ENCODE measurements at places on chromosomes 11 and 22.

DNA sequence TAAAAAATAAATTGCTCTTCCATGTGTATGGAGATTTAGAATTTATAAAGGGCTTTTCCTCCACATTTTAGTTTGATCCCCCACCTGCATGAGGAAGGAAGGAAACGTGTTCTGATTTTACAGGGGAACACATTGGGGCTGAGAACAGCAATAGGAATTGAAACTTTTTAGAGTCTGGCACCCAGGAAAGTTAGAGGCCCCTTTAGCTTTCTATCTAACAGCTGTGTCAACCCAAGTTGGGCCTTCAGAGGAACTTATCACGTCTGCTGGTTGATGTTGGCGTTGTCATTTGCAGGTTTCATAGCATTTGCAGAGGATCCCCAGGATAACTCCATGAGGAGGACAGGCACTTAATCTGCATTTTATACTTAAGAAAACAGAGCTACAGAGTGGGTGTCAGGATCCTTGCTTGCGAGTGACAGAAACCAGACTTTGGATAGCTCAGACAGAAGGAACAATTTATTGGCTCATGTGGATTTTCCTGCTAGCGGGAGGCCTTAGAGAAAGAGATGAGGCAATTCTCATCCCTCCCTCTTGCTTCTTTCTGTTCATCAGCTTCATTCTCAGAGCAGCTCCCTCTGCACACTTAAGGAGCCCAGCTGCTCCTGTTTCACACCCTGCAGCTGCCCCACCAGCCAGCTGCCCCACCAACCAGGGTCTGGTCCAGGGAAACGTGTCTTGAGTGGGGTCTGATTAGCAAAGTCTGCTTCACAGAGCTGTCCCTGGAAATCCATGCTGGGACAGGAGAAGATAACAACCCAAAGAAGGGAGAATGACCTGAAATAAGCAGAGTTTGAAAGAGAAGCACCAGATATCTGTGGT, 92.5 kb upstream of the OR4B1 start:
- no peak for DNase-seq

DNA sequence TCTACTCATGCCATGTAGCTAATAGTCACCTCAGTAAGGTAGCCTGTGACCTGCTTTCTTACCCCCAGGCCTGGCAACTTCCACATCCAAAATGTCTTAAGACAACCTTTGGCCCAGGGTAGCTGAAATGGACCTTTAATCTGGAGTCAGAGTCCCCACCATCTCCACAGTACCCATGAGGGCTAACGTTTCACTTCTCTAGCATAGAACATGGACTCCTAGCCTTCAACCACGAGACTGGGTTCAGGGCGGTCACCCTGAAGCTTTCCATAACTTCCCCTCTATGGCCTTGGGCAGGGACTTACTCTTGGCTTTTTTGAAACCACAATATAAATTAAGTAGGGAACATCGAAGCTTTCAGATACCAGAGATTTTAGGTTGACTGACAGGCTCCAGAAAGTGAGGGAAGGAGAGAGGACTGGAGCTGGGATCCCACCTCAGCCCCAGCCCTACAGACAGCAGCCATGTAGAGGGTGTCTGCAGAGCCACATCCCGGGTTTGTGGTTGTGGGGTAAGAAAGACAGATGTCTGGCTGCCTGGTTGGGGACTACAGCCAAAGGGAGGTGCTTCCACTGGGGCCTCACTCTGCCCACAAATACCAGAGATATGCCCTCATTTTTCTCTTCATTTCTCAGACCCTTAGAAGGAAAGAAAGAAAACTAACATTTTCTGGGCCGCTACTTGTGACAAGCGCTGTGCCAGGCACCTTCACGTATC, 2.6 kb downstream of the TBC1D10A start:
- no peak for DNase-seq

DNA sequence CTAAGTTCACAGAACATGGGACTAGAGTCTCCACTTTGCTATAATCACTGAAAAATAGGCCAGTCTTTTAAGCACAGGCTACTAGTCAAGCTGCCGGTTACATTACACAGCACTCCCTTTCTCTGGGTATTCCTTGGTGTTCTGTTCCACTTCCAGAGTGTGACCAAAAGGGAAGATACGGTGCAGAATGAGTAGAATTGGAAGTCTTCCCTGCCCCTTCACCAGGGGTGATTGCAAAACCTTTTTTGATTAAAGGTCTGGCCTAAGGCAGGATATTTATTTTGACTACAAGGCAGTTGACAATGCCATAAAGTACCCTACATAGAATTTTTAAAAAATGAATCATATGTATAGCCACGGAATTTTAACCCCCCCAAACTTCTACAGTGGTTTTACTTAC, 59.6 kb upstream of the ADORA2A start:
- no peak for DNase-seq

GRCh38 chr11:26675233-26675928, 46.5 kb downstream of the SLC5A12 start:
- DNase-seq = no peak

GRCh38 chr11:15500643-15501042, 385.9 kb downstream of the INSC start:
- DNase-seq = no peak

DNA sequence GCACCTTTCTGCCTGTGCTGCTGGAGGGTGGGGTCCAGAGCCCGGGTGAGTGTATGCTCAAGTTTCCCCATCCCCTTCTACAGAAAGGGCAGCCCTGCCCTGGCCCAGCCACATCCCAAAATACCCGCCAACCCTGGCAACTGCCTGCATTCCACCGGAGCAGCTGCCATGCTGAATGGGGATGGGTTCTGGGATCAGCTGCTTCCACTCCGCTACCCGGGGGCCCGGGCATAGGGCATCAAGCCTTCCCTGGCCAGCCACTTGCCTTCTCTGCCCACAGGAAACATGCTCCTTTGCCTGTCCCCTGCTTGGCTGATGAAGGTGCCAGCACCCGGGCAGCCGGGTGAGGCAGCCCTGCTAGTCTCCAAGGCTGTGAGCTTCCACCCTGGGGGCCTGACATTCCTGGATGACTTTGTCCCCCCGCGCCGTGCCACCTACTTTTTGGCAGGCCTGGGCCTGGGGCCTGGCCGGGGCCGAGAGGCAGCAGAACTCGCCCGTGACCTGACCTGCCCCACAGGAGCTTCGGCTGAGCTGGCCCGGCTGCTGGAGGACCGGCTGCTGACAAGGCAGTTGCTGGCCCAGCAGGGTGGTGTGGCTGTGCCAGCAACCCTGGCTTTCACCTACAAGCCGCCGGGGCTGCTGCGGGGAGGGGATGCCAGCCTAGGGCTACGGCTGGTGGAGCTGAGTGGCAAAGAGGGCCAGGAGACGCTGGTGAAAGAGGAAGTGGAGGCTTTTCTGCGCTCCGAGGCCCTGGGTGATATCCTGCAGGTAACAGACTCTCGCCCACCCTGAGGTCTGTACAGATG, 3.2 kb downstream of the CARNS1 start:
- peak; percentile 28 for DNase-seq

GRCh38 chr11:111663820-111664219, 61.6 kb downstream of the SIK2 start:
- no peak for DNase-seq

DNA sequence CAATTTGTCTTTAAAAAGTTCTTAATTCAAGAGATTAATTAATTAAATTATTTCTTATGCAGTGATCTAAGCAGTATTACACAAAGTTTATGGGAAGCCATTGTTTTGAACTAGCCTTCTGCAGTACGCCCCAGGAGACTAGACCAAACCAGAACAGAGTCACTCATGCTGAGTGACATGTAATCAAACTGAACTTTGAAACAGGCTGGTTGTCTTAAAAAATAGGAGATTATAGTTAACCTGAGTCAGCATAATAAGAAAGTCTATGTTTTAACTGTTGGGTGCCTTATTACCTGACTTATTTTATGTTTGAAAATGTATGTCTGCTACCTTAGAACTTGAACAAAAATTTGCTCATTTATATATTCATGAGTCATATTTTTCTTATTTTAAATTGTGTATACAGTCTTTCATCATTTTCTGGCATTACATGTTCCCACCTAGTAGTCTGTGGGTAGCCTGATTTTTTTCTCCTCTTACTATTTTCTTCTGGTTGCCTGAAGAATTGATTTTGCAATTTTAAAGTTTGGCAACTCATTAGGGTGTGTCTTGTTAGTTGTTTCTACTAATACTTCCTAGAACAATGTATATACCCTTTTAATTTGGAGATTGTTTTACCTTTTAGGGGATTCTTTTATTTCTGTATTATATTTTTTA, 161.4 kb downstream of the AASDHPPT start:
- DNase-seq = no peak

DNA sequence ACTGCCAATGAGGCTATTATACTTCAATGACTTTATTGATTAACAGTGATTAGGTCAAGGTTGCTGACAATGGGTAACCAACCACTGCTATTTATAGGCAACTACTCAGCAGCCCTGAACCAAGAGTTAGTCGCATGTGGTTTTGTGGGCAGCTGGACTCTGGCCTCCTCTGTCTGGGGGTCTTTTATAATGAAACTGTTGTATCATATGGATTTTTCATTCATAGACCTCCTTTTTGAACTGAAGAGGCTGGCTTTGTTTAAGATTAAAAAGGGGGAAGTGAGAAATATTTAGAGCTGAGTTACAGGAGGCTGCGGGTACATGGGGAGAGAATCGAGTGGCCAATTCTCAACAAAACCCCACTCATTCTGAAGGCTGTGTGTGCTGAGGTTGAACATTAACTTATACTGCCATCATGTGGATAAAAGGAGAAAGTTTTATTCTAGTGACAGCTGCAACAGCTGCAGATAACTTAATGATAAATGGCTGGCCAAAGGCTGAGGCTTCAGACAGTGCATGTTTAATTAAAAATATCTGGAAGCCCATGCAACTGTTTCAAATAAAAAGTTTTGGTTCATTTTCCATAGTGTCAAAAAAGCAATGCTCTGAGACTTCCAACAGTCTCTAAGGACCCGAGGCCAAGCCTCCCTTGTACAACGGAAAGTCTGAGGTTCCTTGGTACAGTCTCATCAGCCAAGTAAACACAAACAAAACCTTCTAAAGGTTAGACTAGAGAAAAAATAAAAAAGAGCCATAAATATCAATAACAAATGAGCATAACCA, 682.6 kb downstream of the KCNA4 start:
- DNase-seq = no peak

DNA sequence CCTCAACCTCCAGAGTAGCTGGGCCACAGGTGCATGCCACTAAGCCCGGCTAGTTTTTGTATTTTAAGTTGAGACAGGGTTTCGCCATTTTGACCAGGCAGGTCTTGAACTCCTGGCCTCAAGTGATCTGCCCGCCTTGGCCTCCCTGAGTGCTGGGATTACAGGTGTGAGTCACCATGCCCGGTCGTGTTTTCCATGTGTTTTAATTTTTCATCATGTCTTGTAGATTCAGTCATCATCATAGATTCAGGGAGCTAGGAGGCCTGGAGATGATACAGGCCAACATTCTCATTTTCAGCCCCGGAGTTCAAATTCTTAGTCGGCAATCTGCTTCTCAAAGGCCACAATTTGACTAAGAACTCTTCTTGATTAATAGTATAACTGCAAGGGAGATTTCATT, 73.5 kb upstream of the GRAMD1B start:
- no peak for DNase-seq

- no peak for DNase-seq
Observed at GRCh38 chr11:37076866-37077265, 478.8 kb upstream of the RAG2 start.

DNA sequence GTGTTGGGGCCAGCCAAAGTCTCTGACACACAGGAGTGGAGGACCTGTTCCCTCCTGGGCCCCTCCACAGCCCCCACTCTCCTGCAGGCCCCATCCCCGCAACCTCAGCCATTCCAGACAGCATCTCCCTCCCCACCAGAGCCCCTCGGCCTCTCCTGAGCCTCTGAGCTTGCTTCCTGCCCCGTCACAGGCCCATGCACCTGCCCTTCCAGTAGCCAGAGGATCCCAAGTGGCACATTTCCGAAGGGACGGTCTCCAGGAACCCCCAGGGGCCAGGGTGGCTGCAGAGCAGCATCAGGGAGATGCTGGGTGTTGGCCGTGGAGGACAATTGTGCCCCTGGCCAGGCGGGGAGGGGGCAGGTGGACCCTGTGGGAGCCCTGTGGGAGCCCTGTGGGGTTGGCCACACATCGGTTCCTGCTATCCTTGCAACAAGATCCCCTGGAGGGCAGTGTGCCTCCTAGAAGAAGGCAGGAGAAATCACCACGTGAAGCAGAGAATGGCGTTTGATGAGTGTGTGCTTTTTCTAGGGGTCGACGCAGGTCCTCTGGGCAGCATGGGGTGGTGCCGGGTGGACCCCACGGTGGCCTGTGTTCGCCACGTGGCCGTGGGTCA, 45.3 kb upstream of the PPARA start:
- no peak for DNase-seq

- no peak for DNase-seq
Observed at GRCh38 chr11:85295694-85296271, 331.4 kb downstream of the DLG2 start.
